ENCODE measurements at places on chromosomes 12 and 14. TPM values are rescaled to one million over a fixed set of nuclear protein-coding genes. Genes with fewer than 3 reads are reported as not detected.

PTGES3 gene
- 363 TPM for polyA plus RNA-seq

- DNase-seq, result no peak
These were observed 9.3 kb downstream of the CD163L1 start for GRCh38 chr12:7434670-7435069.

DNA sequence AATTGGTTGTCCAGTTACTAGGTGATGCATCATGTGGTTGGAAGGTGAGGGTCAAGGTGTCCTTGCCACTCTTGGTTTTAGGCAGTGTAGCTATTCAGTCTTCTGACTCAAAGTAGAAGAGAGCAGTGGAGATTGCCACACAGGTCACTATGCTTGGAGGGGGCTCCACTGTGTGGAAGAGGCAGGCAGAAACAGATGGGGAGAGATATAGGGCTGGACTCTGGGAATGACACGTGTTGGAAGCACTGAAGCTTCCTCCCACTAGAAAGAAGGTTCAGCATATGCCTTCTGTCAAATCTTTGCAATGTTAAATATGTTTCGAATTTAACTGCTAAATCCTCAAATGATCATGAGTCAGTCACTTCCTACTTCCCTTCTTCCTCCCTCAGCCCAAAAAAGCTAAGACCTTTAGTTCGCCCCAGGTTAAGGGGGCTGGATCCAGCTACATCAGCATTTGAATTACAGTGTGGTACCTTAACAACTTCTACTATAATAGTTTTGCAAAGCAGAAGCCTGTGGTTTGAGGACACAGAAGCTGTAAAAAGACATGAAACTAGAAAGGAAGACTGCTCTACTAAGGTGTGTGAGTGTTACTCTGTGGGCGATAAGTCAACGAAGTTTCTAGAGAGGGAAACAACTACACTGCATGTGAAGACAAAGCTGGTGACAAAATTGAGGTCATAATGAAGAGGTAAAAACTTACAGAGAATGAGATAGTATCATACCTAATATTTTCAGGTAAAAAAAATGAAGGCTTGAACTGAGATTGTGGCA, 228.0 kb downstream of the NELL2 start:
- no peak for DNase-seq

KRT7 gene
- 56.3 TPM for polyA plus RNA-seq

TMEM63C gene
- polyA plus RNA-seq, result 0.79 TPM

DHRS2 gene
- 55.2 TPM for polyA plus RNA-seq

KCNH5 gene
- 0.07 TPM for polyA plus RNA-seq

DNA sequence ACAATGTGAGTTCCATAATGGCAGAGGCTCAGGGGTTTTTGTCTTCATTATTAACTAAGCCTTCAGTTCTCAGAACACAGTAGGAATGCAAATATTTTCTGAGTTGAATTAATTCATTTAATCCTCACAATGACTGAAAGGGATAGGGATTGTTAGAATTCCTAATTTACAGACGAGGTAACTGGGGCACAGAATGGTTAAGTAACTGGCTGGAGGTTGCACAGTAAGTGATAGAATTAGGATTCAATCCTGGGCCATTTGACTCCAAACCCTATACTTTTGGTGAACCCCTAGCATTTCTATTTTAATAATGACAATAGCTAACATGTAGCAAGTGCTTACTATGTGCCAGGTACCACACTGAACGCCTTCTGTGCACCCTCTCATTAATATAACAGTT, 163.1 kb downstream of the PPM1H start:
- no peak for DNase-seq

DNA sequence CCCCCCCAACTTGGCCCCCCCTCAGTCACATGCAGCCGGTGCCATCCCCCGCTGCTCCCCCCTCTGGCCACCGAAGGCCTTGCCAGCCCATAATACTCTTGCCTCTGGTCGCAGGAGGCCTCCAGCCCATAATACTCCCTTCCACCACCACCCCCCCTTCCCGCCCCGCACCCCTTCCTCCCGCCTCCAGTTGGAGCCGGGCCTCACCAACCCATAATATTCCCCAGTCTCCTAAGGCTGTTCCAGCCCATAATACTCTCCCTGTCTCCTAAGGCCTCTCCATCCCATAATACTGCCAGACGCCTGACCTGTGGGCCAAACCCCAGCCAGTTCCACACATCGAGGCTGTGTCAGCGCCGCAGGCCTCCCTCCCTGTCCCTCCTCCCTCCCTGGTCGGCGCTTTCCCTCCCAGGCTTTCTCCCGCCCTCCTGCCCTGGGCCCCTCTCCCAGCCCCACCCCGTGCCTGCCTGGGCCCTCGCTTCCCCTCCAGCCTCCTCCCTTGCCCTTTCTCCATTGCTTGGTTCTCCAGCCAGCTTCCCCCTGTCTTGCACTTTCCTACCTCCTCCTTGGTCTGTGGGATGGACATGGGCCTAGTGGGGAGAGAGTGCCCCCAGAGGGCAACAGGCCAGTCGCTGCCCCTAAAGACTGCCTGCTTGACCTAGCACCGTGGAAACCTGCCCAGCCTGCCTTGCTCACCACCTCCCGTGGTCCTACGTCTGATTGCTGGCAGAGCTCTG, 6.8 kb upstream of the CHD4 start:
- DNase-seq, result peak; percentile 94

DNA sequence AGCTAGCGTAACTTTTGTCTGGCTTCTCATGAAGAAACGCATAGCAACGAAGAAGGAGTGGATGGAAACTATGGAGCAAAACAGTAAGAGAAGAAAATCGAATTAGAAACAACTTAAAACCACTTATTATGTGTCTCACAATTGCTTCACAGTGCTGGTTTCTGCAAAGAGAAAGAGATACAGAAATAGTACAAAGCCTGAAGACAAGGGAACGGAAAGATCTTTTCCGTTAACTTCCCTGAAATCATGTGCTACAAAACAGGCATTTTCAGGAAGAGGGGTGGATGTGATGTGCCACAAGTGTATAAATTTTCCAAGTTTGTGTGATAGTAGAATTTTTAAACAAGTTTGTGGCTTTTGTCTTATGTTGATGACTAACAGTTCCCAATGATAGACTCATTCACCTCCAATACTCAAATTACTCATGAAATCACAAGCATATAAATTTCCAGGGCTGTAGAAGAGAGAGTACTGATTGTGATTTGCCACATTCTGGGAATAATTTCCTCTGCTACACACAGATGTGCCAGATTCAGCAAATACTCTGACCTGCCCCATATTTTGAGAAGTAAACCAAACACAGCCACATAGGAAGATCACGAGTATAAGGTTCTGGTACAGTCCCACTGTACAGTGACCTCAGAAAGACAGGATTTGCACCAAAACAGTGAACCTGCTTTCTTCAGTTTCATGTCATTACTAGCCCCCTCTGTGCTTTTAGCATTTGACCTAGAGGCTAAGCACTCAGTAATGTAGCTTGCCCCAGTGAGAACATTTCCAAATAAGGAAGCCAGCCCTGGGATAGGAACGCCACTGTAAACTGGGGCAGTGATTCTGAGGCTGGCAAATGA, 41.4 kb upstream of the PPFIA2 start:
- no peak for DNase-seq

FGF6 gene
- not detected for polyA plus RNA-seq

DNA sequence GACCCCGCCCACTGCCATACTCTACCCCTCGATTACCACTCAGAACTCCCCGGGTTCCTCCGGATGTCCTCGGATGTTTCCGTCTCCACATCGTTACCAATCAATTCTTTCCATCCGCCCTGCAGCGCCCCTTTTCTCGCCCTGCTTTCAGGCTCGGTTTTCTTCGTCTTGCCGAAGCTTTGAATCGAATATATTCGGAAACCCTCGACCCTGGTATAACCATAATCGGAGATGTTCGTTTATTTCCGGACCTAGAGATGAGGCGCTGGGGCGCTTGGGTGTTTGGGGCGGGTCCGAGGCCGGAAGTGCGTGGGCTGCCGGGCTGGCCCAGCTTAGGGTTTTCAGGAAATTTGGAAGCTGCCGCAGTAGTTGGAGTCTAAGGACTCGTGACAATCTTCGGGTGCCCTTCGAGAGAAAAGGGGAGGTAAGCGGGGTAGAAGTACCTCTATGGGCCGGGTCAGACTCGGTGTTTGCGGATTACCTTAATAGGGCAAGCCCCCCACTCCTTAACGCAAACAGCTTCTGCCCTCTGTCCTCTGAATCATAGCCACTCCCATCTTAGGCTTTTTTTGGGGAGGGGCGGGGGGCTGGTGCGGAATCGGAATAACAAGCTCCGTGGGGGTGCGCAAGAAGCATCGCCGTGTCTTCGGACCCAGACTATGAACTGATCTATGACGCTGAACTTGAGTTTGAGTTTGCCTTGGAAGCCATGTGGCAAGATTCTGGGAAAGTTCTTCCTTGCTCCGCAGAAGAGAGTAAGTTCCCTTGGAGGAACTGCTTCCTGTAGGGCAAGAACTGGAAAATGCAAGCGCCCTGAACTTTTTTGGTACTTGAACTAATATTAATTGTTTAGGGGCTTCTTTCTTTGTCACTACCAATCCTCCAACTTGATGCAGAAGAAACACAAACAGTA, at the start of gene C14orf119:
Gene C14orf119, plus strand, starts transcription at position 310 of the 913 bp plus-strand sequence. CDS start 2,154 bp downstream, outside the sequence.
- DNase-seq, result peak; percentile 100

ACRBP gene
- 4.7 TPM for polyA plus RNA-seq

- DNase-seq, result no peak
These were observed 361.9 kb upstream of the TMTC1 start for GRCh38 chr12:30145684-30146032.

DNA sequence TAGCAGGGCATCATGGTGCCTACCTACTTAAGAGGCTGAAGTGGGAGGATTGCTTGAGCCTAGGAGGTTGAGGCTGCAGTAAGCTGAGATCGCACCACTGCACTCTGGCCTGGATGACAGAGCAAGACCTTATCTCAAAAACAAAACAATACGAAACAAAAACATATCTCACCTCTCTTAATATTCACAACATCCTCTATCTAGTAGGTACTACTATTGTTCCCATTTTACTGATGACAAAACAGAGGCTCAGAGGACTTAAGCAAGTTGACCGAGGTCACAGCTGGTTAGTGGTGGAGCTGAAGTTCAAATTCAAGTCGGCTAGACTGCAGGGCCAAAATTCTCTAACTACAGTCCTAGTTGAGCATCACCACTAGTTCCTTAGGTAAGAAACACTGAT, 172.3 kb upstream of the EEA1 start:
- no peak for DNase-seq

KRT74 gene
- not detected for polyA plus RNA-seq

ZNF664 gene
- 189 TPM for polyA plus RNA-seq

DNA sequence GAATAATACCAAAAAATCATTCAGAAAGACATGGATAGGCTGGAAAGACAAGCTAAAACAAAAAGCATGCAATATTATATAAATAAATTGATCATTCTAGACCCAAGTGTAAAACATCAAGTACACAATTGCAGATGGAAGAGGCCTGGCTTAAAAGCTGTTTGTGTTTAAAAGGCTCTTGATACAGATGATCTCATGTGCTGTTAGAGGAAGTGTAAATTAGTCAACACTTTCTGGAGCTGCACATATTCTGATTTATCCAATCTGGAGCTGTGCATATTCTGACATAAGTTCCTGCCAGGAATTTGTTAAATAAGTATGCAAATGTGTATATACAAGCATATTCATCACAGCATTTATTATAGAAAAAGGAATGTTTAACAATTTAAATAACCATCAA, 273.1 kb downstream of the RPS29 start:
- no peak for DNase-seq

RNASE7 gene
- 0.96 TPM for polyA plus RNA-seq

B4GALNT3 gene
- polyA plus RNA-seq, result 14.6 TPM

GRCh38 chr14:61555056-61555838, 140.1 kb upstream of the HIF1A start:
- DNase-seq, result no peak

GZMB gene
- polyA plus RNA-seq, result 0.42 TPM

GRCh38 chr12:104057771-104058197, 6.5 kb upstream of the HCFC2 start:
- DNase-seq, result no peak

GRCh38 chr14:89435492-89435891, 18.5 kb upstream of the FOXN3 start:
- no peak for DNase-seq

All from right renal cortex interstitium (tissue), 3 donors.